ENCODE measurements at places on chromosomes 3 and 15. TPM values are rescaled to one million over a fixed set of nuclear protein-coding genes. Genes with fewer than 3 reads are reported as not detected.

C3orf52 gene
- total RNA-seq = 4.0 TPM

UNC13C gene
- under 0.01 TPM for total RNA-seq

- H3K27ac ChIP-seq = no peak overlapping the region
- H3K36me3 ChIP-seq = peaks cover 36% of the 10 kb centered on the region
- no peak overlapping the region for H3K4me3 ChIP-seq
- no peak for DNase-seq
These were observed 12.0 kb downstream of the MESD start for GRCh38 chr15:80977627-80978036.

- no peaks in the 10 kb centered on the region for H3K36me3 ChIP-seq
- no peaks in the 10 kb centered on the region for H3K4me1 ChIP-seq
- H3K27ac ChIP-seq = no peak overlapping the region
- H3K27me3 ChIP-seq = no peaks in the 10 kb centered on the region
These were observed 5.1 kb upstream of the TASOR start for GRCh38 chr3:56688191-56688590.

DNA sequence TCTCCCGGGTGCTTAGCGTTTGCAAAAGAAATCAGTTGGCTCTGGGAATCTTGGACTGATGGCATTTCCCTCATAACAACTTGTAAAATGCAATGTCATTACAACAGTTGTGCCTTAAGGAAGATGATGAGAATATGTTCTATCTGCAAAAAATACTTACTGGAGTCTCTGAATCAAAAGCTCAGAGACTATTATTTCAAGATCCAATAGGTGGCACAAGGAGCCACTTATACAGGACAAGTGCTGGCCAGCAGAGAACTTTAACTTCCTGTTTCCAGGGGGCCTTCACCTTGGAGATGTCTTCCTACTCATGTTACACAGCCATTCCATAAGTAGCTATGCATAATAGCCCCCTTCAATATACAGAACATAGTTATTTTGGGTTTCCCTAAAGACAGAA, 8.9 kb upstream of the RPS27L start:
- no peak overlapping the region for H3K4me3 ChIP-seq
- DNase-seq = no peak
- H3K27me3 ChIP-seq = no peaks in the 10 kb centered on the region
- H3K27ac ChIP-seq = no peak overlapping the region

GRCh38 chr3:19934098-19934566, at the start of gene EFHB:
EFHB (minus strand) TSS chr3:19934217; CDS start chr3:19934018, 199 bp downstream.
- H3K27me3 ChIP-seq = no peaks in the 10 kb centered on the region
- H3K27ac ChIP-seq = no peak within 1 kb of the TSS
- H3K4me3 ChIP-seq = no peak within 1 kb of the TSS
- H3K36me3 ChIP-seq = no peaks in the 10 kb centered on the region
- H3K4me1 ChIP-seq = no peaks in the 10 kb centered on the region
- no peak for DNase-seq

- peaks cover 16% of the 10 kb centered on the region for H3K4me1 ChIP-seq
- DNase-seq = no peak
- H3K4me3 ChIP-seq = no peak overlapping the region
- H3K27ac ChIP-seq = peak overlapping the region; percentile 49
- H3K27me3 ChIP-seq = no peaks in the 10 kb centered on the region
- no peaks in the 10 kb centered on the region for H3K36me3 ChIP-seq
These were observed 135.3 kb upstream of the DAZL start for GRCh38 chr3:16740515-16740914.

DNA sequence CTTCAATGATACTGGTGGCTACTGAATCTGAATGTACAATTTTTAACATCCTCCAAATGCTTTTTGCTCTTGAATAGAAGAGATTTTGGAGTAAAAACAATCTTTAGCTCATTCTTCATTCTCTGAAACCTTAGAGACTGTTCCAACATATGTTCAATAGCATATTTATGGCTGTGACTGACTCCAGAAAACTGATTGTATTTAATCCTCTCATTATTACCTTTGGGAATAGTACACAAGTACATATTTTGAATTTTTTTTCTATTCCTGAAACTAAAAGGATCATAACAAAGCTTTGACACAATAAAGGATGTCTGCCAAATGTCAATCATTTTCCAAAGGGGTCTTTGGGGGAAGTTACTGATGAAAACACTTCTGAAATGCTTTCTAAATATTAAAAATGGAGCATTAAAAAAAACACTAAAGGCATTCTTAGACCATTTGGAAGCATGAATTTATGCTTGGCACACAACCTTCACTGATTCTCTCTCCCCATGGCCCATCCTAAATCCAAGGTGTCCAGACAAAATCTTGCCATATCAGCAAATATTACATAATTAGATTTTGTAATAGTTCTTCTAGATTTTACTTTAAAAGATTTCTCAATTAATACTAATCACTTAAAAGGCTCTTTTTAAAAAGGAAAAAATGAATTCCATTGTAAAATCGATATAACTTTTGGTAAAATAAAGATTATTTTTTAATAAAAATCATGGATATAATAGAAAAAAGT, 936.8 kb downstream of the EPHA3 start:
- H3K4me1 ChIP-seq = no peaks in the 10 kb centered on the region
- no peak overlapping the region for H3K27ac ChIP-seq
- DNase-seq = no peak
- no peaks in the 10 kb centered on the region for H3K36me3 ChIP-seq
- no peaks in the 10 kb centered on the region for H3K27me3 ChIP-seq
- H3K4me3 ChIP-seq = no peak overlapping the region

DNA sequence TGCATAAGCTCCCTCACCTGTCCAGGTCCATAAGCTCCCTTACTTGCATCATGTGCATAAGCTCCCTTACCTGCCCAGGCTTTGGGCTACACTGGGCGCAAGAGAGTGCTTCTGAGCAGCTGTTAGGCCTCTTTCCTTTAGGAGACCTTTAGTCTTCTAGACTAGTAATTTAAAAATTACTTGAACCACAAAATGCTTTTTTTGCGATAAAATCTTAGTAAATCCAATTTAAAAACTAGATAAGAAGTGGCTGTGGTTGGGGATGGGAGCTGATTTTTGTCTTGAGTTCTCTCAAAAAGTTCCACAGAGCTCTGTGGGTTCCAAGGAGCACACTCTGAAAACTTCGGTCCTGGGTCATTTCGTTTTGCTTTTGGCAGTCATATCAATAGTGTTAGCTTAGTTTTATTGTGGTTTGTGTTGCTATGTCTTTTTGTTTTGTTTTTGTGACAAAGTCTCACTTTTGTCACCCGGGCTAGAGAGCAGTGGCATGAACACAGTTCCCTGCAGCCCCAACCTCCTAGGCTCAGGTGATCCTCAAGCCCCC, 6.7 kb downstream of the CEMIP start:
- peaks cover 58% of the 10 kb centered on the region for H3K4me1 ChIP-seq
- no peak overlapping the region for H3K4me3 ChIP-seq
- no peak for DNase-seq
- H3K27ac ChIP-seq = no peak overlapping the region
- peaks cover 95% of the 10 kb centered on the region for H3K36me3 ChIP-seq

GRCh38 chr3:58839187-58839586, 172.6 kb upstream of the FAM3D start:
- peaks cover 7% of the 10 kb centered on the region for H3K4me1 ChIP-seq
- H3K36me3 ChIP-seq = no peaks in the 10 kb centered on the region
- no peak overlapping the region for H3K4me3 ChIP-seq
- no peaks in the 10 kb centered on the region for H3K27me3 ChIP-seq
- H3K27ac ChIP-seq = no peak overlapping the region

DNA sequence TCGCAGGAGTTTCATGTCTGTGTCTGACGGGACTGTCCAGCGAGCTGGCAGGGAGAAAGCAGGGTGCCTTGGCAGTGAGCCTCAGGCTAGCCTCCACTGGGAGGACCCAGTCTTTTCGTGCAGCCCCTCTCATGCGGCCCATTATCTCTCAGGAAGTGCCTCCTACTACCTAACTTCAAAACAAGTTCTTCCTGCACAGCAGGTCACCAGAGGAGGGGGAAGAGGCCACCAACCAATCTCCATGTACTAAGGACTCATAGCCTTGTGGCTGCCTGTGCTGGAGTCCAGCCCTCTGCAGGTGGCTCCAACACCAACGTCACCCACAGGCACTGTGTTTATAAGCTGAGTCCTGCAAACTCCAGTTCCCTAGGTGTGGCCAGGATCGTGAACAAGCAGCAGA, 4.8 kb downstream of the VIPR1 start:
- H3K4me1 ChIP-seq = no peaks in the 10 kb centered on the region
- peak; percentile 35 for DNase-seq
- no peaks in the 10 kb centered on the region for H3K36me3 ChIP-seq
- peaks cover 25% of the 10 kb centered on the region for H3K27me3 ChIP-seq
- H3K4me3 ChIP-seq = no peak overlapping the region

GRCh38 chr3:15327941-15328340, 4.4 kb downstream of the SH3BP5 start:
- H3K4me1 ChIP-seq = peaks cover 64% of the 10 kb centered on the region
- DNase-seq = peak; percentile 89
- H3K36me3 ChIP-seq = peaks cover 25% of the 10 kb centered on the region
- H3K27ac ChIP-seq = no peak overlapping the region
- H3K4me3 ChIP-seq = no peak overlapping the region
